T follicular helper cell (primary cell): ENCODE measurements at places on chromosomes 3 and 15.

DNA sequence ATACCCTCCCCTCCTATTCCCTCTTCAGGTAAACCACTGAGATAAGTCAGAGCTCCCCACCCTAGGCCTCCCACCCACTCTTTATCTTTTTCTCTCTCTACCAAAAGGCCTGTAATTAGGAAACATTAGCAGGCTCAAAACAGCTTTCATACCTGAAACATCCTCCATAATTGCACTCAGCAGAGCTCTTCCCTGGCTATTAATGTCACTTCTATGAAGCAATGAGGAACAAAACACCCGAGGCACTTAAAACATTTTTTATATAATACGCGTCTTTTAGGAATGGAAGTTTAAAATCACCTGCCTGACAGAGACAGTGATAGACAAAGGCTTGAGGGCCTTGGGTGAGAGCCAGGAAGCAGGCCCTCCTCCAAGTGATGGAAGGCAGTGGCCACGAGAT is 138.9 kb downstream of the EPHB1 start:
- DNase-seq = no peak

DNA sequence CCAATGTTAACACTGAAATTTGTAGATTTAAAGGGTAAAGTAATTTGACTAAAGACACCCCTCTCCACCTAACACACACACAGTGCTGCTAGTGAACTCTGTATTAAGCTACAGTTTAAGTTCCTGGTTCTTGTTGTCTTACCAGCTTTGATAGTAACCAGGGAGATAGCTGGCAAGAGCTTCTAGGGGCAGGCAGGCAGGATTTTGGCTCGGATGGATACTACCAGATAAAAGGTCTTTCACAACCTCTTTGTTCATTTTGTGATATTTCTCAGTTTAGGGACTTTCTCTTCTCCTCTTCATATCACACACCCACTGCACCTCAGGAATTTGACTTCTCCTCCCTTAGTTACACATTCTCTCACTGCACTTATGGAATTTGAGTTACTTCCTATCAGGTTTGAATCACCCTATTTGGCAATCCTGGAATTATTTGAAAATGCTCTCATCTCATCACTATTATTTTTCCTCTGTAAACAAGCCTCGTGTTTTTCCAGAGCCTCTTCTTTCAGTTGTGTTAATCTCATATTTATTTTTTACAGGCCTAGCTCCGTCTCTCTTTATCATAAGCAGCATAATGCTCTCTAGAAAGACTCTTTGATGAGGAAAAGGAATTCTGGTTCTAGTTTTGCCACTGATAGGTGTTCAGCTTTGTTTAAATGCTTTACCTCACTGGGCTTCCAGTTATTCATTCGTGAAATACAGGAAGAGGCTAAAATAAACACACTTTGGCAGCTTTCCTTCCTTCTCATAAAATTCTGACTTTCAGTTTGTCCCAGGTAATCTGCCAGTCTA is 23.0 kb upstream of the CLDN1 start:
- no peak for DNase-seq

GRCh38 chr3:189967254-189967865 is 153.3 kb downstream of the P3H2 start:
- DNase-seq = no peak

- no peak for DNase-seq
Measured at GRCh38 chr15:33680336-33680735, 288.0 kb upstream of the CHRM5 start.

GRCh38 chr3:45646051-45646585 is 43.1 kb upstream of the SACM1L start:
- no peak for DNase-seq

GRCh38 chr3:47605652-47606051 is 27.0 kb upstream of the CSPG5 start:
- DNase-seq = no peak

DNA sequence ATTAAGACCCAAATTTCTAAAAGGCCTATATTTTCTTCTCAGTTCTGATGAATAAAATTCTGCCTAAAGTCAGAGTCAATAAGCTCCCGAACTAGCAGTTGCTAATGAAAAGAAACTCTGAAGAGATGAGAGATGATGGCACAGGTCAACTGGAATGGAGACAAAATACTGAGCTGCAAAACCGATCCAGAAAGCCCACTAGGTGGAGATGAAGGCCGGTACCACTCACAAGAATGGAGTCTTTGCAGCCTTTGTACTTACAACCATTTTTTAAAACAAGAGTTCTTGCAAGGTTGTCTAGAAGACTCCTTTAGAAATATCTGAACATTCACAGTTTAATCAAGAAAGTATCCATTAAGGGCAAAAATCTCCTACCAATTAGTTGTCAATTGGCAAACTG is 119.9 kb upstream of the TJP1 start:
- no peak for DNase-seq

GRCh38 chr3:94440767-94441493 is 378.1 kb downstream of the NSUN3 start:
- no peak for DNase-seq

- DNase-seq = no peak
Measured at GRCh38 chr3:118943597-118943996, 91.0 kb downstream of the IGSF11 start.

- DNase-seq = no peak
Measured at GRCh38 chr15:75425966-75426500, 25.5 kb downstream of the SIN3A start.

- no peak for DNase-seq
Measured at GRCh38 chr3:17133632-17134545, 249.1 kb downstream of the PLCL2 start.

DNA sequence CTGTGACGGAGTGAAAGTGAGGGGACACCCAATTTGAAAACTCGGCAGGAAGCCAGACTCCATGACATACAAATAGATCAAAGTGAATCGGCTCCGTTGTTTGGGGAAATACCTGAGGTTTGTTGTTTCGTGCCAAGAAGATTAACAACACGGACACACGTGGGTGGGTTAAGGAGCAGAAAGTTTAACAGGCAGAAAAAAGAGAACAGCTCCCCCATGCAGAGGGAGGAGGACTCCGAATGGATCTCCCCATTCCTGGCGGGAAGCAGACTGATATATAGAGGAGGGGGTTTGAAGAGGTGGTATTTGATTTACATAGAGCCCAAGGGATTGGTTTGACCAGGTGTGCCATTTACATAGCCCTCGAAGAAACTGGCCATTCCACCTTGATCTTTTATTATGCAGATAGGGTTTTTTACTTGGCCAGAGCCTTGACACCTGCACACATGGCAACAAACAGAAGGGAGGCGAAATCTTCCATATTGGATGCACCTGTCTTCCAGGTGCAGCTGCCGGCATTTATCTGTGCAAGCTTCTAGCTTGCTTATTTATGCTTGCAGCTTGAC is 4.8 kb upstream of the SACM1L start:
- no peak for DNase-seq

GRCh38 chr15:73200339-73200738 is 148.1 kb downstream of the NEO1 start:
- no peak for DNase-seq

DNA sequence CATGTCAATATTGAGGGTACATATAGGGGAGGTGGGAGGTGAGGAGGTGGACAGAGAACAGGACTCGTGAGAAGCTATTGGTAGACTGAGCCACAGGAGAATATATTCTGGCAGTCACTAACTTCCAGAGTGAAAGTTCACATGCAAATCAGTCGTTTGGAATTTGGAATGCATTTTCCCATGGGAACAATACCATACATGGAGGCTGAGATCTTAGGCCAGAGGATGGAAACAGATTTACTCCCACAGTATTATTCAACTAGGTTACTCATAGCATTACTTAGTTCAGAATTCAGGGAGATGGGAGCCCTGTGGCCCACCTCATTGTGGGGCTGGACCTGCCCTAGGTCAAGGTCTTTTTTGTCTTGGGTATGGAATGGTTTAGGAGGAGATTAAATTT is 36.4 kb upstream of the ABHD2 start:
- DNase-seq = no peak
